ENCODE measurements at places on chromosomes 3 and 15. TPM values are rescaled to one million over a fixed set of nuclear protein-coding genes. Genes with fewer than 3 reads are reported as not detected.

The SPATA12 gene
- total RNA-seq, result not detected

The STRC gene
- 0.28 TPM for total RNA-seq

The XIRP1 gene
- total RNA-seq, result not detected

The DAPK2 gene
- total RNA-seq, result 3.9 TPM

The OXTR gene
- total RNA-seq, result 29.9 TPM

Data from regular cardiac myocyte (primary cell).